ENCODE measurements at places on chromosomes 1 and 21.

DNA sequence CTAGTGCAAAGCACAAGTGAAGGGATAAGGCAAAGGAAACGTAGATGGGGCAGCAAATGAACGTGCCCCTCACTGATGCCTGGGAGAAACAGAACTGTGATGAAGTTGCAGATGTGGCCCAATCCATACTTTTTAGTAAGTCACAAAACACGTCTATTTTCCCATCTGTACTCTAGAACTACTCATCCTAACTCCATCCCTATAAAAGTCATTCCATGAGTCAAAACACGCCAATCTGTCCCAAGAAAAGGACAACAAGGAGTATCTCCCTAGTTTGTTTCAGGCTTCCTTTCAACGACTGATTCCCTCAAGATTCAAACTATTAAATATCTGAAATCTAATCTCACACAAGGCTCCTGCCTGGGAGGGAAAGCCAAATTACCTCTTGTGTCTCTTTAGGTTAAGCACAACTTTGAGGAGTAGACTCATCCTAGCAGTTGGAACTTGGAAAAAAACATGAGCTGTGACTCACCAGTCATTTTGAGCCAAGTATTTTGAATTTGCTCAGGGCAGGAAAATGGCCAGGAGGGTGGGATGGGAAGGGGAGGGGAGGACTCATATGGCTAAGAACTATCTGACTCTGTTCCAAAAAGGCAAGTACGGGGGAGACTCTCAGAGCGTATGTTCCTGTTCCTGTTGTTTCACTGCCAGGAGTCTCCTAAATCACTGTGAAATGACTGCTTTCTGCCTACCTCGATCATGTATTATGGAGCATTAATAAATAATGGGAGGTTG lies 214.5 kb upstream of the CAMK1G start:
- peak; percentile 82 for ATAC-seq

- no peak for ATAC-seq
These were observed 180.2 kb downstream of the KIF26B start for GRCh38 chr1:245334827-245335490.

GRCh38 chr1:114470681-114471080 lies 40.3 kb downstream of the TRIM33 start:
- ATAC-seq = no peak

DNA sequence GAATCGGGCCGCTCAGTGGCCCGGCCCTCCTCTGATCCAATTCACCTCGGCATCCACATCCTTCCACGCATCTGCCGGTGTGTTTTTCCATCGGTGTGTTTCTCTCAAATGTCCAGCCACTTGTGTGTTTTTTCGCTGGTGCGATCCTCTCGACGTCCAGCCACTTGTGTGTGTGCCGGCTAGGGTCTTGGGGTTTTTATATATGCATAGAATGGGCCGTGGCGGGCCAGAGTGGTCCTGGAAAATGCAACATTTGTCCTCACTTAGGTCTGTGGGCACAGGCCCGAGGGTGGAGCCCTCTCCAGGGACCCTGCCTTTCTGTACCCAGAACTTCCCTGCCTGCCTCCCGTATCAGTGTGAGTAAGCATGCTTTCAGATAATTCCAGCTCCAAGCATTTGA lies 1106.4 kb downstream of the AMY1C start:
- no peak for ATAC-seq

- ATAC-seq = peak; percentile 63
These were observed 8.4 kb downstream of the RPS6KA1 start for GRCh38 chr1:26537951-26538352.

- ATAC-seq = no peak
These were observed 38.7 kb downstream of the ELF3 start for GRCh38 chr1:202049129-202049528.

DNA sequence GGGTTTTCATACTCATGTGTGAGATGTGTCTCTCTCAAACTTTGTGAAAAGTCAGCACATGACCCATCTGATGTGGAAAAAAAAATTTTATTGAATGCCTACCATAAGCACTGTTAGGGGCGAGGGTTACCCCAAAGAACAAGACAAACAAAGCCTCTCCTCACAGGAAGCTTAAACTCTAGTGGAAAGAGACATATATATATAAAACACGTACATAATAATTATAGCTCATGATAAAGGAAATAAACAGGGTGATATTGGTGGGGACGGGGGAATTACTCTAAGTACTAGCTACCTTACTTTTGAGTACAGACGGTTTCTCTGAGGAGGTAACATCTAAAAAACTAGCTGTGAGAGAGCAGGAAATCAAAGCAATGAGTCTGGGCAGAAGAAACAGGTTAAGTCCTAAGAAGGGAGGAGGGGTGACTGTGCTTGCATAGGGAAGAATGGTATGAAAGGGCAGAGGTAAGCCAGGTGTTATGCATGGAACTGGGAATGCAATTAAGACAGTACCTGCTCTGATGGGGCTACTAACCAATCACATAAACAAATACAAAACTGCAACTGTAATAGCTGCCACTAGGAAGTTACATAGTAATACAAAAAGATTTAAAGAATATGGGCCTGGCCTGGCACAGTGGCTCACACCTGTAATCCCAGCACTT lies 4.5 kb downstream of the LIN9 start:
- no peak for ATAC-seq

DNA sequence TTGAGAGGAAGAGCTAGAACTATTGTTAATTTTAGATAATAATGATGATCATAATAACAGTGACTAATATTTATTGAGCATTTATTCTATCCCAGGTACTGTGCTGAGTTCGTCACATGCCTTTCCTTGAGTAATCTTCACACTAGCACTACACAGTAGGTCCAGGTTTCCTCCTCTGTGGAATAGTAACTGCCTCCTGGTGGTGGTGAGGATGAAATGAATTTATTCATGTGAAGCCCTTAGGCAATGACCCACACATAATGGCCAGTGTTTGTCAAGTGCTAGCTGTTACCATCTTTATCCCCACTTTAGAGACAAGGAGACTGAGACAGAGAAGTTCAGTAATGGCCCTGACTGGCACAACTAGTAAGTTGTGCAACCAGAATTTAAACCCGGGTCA lies 5.9 kb downstream of the NIPAL3 start:
- ATAC-seq = no peak

GRCh38 chr1:159979257-159979656 lies 25.2 kb upstream of the SLAMF9 start:
- ATAC-seq = no peak

DNA sequence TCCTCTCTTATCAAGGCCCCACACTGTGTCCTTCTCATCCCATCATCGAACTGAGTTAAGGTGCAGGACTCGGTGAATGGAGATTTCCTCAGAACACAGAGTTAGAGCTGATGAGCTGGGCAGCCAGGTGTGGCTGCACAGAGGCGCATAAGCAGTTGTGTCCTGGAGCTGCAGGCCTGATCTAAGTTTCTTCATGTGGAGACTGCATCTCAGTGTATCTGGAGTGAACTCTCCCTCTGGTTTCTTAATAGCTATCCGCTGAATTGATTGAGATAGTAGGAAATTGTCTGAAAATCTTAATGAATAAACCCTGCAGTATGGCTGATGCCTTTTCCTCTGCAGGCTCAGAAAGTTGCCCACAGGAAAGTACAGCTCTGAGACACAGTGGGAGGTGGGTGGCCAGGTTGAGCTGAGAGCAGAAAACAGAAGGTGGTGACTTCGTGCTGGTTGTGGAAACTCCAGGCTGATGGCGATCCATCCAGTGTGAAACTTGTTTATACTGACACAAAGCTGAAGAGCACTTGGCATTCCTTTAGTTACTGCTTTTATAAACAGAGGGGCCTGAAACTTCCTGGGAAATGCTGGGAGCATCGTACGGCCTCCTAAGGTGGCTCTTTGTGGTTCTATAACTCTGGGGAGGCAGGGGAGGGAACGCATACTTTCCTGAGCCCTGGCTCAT lies 67.4 kb upstream of the F3 start:
- ATAC-seq = no peak

DNA sequence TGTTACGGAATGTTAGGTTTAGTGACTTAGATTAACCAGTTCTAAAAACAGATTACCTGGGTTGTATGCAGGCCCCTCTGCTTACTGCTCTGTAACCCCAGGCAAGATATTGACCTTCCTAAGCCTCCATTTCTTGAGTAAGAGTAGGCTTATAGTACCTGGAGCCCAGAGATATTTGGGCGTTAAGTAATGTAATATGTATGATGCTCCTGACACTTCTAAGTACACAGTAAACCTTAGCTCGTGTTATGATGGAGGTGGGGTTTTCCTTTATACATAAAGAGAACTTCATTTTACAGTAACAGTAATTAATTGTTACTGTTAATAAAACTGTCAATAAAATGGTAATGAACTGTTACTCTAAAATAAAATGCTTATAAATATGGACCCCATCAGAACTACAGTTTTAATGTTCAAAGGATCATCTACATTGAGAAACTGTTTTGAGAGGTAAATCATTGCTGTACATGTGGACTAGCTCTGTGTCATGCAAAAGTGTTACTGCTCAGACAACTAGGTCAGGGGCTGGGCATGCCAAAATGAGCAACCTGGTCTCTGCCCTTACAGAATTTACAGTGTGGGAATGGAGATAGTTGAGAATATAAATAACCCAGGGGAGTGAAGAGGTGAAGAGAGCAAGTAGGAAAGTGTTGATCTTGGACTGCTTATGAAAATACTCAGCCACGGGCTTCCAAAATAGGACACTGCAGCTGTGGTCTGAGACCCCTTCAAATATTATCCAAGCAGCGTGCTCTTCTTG lies 26.6 kb downstream of the LRRC8C start:
- ATAC-seq = no peak

- ATAC-seq = no peak
These were observed 109.1 kb downstream of the APP start for GRCh38 chr21:26061437-26061836.

Measured in SK-N-SH treated with all-trans-retinoic acid at 6 μM for 48 hours (cell line).